ENCODE measurements at places on chromosomes 6 and 20.

- DNase-seq: no peak
Observed at GRCh38 chr20:32433311-32434021, 75.3 kb downstream of the ASXL1 start.

DNA sequence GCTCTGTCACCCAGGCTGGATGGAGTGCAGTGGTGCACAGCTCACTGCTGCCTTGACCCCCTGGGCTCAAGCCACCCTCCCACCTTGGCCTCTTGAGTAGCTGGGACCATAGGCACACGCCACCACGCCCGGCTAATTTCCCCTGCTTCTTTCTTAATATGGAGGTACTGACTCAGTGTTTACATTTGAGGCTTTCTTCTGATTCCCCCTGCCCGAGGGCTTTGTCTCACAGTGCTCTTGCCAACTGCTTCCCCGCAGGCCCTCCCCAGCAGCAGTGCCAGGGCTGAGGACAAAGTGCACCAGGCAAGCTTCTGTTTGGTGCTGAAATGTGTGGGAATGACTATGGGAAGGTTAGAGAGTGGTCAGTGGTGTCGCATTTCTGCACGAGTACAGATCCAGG lies 34.8 kb downstream of the NR2E1 start:
- DNase-seq: peak; percentile 62

DNA sequence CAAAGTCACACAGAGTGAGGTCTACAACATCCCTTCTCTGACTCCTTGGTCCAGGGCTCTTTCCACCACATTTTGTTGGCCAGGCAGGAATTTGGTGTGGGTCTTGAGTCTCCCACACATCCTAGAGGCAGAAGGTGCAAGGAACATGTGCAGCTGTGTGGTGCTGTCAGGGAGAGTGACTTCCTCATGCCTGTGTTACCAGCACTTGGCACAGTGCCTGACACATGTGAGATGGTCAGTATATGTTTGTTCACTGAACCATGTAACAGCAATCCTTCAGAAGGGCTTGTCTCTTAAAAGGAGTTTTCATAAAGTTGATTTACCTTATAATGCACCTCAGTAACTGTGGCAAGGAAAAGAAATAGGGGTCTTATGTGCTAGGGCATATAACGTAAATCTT lies 168.5 kb downstream of the CDC5L start:
- no peak for DNase-seq

DNA sequence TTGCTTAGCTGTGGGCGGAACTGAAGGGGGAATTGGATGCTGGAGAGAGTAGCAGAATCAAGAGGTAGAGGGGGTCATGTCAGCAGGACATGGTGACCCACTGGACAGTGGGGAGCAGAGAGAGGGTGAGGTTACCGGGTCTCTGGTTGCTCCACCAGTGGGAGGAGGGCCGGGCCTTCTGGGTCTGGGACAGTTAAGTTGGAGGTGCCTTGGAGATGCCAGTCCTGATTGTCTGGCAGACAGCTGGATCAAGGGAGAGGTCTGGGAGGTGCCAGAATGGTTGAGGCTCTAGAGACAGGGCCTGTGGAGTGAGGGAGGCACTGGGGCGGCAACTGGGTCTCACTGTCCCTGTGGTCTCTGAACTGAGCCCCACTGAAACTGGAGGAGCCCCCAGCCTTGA lies 24.6 kb downstream of the MANBAL start:
- DNase-seq: no peak

DNA sequence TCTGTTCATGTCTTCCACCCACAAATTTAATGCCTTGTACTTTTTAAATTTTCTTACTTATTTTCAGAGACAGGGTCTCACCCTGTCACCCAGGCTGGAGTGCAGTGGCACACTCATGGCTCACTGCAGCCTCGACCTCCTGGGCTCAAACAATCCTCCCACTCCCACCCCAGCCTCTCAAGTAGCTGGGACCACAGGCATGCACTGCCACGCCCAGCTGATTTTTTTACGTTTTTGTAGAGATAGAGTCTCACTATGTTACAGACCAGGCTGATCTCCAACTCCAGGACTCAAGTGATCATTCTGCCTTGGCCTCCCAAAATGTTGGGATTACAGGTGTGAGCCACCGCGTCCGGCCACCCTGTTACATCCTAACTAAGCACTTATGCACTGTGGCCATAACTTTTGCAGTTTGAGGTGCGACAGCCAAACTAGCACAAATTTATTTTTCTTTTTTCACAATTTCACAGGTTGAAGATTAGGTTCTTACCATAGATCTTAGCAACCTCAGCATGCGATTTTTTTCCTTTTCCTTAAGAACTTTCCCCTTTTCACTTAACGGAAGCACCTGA lies 92.1 kb downstream of the EPB41L2 start:
- DNase-seq: no peak
